ENCODE measurements at places on chromosomes 5 and 9.

- no peak for DNase-seq
Observed at GRCh38 chr5:66738136-66738535, 141.9 kb downstream of the MAST4 start.

GRCh38 chr5:33235824-33236223 is 204.9 kb upstream of the TARS1 start:
- no peak for DNase-seq

- DNase-seq, result no peak
Observed at GRCh38 chr5:148937239-148937638, 110.8 kb downstream of the ADRB2 start.

DNA sequence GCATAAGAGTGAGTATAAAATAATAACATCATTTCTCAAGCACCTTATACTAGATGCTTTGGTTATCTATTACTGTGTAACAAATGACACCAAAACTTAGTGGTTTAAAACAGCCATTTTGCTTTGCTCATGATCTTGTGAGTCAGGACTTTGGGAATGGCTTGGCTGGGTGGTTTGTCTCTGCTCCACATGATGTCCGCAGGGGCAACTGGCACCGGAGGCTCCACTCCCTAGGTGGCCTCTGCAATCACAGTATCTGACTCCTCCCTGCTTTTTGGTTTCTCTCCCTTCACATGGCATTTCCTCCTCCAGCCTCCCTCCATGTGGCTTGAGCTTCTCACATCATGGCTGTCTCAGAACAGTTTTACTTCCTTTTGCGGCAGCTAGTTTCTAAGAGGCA is 259.5 kb downstream of the GAS1 start:
- DNase-seq, result no peak

GRCh38 chr5:4561403-4561802 is 578.7 kb upstream of the ADAMTS16 start:
- DNase-seq, result no peak

DNA sequence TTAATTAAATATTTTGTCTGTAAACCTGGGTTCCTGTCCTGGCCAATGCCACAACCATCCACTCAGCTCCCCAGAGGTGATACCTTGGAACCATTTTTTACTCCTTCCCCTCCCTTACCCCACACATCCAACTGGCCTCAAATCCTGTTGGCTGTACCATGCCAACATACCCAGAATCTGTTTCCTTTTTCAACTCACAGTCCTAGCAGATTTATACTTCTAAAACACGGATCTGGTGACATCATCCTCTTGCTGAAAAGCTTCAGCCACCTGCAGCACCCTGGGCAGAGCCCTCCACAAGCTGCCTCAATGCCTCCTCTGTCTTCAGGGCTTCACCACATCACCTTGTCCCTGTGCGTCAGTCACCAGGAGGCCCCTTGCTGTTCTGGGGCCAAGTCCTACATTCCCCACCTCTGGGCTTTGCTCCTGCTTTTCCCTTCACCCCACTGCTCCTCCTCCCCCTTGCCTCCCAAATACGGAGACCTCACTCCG is 14.9 kb downstream of the SEMA6A start:
- DNase-seq, result no peak

- no peak for DNase-seq
Observed at GRCh38 chr9:101562966-101563365, 29.3 kb downstream of the RNF20 start.

DNA sequence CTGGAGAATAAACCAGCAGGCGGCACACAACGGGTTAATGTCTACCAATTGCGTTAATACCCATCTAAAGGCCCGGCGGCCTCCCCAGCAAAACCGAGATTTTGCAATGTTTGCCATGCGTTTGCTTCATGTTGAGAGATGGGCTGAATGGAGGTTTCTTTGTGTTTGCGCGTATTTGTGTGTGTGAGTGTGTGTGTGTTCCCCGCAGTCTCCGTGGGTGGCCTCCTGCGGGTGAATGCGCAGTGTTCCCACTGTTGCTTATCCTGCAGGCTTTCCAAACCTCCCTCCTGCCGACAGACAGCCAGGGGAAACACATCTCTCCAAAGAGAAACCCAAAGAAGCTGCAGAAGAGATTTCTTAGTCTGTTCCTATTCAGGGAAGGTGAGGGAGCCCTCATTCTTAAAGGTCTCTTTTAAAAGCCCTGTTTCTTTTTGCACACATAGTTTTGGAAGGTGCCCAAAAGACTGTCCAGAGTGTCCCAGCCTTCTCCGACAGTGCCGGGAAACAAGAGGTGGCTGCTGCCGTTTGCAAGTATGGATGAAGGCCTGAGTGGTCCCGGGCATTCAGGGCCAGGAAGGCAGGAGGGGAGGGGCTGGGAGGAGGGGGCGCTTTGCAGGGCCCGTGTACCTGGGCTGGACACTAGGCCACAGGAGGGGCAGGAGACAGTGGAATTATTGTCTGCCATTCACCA is 103.8 kb upstream of the ERCC6L2 start:
- DNase-seq, result no peak

GRCh38 chr5:91095786-91096385 is 287.2 kb downstream of the ARRDC3 start:
- no peak for DNase-seq

DNA sequence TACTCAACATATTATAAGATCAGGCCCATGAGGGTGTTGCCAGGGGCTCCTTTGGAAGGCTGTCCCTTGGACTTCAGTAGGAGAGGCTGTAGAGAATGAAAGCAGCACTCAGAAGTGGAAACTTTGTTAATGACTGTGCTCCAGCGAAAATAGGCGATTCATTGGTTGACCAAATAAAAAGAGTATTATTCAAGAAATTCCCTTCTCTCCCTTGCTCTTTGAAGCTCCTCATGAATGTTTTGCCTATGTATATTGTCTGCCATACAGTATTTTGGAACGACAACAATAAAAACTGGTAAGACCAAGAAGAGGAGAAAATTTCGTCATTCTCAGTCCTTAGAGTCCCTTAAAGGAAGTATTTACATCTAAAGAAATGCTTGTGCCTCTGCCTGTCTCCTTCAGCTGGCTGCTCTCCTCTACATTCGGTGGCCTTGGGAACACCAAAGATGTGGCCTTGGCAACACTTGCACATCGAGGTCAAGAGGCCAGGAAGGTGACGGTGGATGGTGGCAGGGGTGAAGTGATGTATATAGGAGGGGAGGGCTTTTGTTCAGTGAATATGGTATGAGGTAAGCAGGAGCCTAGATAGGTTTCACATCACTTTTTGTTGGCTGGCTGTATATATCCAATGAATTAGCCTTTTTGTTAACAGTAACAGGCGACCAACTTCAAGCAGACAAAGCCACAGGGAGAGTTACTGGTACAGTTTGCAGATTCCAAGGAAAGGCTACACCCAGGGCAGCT is 95.0 kb upstream of the ACTBL2 start:
- DNase-seq, result no peak

DNA sequence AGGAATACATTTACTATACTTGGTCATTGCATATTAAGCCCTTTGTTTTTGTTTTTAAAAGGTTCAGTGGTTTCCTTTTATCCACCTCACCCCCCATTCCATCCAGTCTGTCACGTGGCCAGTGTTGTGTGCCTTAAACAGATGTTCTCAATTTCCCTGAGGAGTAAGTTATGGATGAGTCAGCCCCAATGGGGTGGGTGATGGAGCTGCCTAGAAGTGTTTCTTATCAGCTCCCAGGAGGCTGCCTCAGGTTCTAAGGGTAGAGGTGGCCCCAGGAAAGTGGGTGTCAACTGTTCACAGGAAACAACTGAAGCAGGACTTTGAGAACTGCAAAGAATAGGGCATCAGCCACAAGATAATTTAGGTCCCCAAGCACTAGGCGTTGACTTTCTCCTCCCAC is 41.1 kb downstream of the ACTBL2 start:
- DNase-seq, result no peak

- no peak for DNase-seq
Observed at GRCh38 chr9:83299571-83299970, 236.6 kb upstream of the RASEF start.

DNA sequence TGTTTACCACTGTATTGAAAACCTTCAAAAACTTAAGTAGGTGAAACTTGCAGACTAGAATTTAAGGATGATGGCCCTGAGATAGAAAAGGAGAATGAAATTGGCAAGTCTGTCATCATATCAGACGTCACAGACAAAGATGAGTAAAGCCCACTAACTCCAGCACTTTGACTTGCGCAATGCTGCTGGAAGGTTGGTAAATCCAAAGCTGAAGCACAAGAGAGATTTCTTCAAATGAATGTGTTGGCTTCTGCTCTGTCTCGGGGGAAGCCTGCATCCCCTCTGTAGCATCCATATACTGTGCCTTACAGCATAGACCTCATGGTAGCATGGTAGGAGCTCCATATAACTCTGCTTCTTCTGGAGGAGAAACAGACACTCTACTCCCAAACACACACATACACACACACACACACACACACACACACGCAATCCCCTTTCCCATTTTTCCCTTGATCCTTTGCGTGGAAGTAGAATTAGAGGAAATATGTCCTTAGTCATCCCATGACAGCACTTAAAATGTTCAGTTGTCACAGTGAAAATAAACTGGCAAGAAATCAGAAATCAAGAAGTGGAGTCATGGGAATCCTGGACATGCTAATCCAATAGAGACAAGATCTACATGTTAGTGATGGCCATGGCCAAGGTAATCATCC is 241.5 kb downstream of the NR3C1 start:
- DNase-seq, result no peak

- DNase-seq, result no peak
Observed at GRCh38 chr5:107146901-107147300, 523.8 kb downstream of the EFNA5 start.

GRCh38 chr5:108858959-108859358 is 111.3 kb downstream of the FER start:
- DNase-seq, result no peak

GRCh38 chr5:72170101-72170500 is 62.8 kb downstream of the MAP1B start:
- no peak for DNase-seq

All from CD4-positive, alpha-beta T cell (primary cell).